Activated T-helper 9 cell treated with anti-CD3 and anti-CD28 coated beads, Interleukin-2, amount 50 U/mL, for 16 hours (primary cell): ENCODE measurements at places on chromosomes 16 and 17.
A peak's percentile ranks its signal among the peaks of the same experiment; 100 is the strongest.

GRCh38 chr16:88633684-88634140 is 4.7 kb upstream of the IL17C start:
- DNase-seq, result peak; percentile 40

GRCh38 chr16:53018834-53019416 is 33.8 kb downstream of the CHD9NB start:
- no peak for DNase-seq

DNA sequence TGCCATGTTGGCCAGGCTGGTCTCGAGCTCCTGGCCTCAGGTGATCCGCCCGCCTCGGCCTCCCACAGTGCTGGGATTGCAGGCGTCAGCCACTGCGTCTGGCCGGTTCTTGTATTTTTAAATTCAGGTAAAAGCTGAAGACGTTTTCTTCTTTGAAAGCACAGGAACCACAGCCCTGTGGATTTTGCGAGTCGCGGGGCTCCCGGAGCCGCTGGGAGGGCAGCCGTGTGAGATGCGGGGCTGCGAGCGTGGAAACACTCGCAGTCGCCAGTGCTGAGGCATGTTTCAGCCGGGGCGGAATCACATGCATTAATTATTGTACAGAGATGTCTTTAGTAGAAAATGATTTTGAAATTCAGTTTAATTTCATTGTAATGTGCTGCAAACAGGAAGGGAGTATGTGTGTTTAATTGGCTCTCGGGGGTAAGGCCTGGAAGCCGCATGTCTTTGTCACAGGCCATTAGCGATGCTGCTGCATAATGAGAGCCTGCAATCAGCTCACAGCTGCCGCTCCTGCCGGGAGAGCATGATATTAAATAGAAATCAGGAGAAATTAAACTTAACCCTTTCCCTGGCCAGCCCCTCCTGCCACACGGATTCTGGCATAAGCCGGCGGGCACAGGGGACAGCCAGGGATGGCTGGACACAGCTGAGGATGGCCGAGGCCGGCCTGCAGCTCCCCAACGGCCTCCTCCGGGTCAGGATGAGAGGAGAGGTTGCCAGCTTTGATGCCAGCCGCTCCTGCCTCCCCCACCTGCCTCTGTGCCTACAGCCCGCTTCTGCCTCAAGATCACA is 35.4 kb upstream of the CDH15 start:
- no peak for DNase-seq

DNA sequence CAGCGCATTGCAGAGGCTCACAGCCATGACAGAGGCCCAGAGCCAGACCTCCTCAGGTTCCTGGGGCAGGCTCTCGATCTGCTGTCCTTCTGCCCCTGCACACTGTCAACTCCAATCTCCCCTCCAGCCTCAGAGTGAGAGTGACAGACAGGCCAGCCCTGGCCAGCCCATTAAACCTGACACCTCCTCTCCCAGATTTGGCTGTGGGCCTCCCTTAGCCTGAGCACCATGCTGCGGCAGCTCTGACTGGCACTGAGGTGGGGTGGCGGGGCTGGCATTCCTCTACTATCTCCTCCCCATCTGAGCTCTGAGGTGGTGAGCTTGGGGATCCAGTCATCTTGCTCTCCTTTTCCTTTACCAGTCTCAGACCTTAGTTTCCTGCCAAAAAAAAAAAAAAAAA is 15.5 kb upstream of the C1QL1 start:
- DNase-seq, result no peak

DNA sequence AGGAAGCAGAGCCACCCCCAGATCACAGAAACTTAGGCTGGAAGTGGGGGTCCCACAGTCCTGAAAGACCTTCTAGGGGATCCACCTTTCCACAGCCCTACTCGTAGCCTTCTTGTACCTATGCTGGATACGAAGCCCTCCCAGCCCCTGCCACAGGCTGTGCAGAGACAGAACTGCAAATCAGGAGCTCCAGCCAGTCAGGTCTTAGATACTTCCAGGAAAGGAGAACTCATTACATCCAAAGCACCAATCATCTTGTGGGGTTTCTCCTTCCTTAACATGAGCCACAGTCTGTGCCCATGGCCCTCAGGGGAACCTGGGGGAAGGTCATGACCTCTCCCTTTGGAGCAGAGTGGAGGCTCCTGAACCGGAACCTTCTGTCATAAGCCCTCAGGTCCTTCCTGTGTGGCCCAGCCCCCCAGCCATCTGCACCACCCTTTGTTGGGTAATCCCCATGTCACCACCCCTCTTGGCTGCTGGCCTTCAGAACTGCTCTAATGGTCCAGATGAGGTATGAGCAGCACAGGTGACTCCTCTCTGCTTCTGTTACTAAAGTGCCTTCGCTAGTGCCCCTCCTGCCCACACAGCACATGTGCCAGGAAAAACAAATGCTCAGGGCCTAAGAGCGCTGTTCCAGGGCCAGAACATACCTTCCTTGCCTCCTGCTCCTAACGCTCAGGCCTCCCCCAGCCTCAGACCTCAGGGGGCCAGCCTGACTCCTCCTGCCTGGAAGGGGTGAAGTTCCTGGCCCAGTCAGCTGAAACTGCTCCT is 14.6 kb downstream of the SRCIN1 start:
- DNase-seq, result no peak

- no peak for DNase-seq
Measured at GRCh38 chr17:9977180-9977575, 72.1 kb upstream of the RCVRN start.

GRCh38 chr16:88966986-88967829 is 9.8 kb downstream of the CBFA2T3 start:
- DNase-seq, result no peak

GRCh38 chr17:63984651-63985386 is 12.1 kb upstream of the SCN4A start:
- DNase-seq, result peak; percentile 43

- DNase-seq, result peak; percentile 96
Measured at GRCh38 chr17:21043296-21044232, 753 bp upstream of the USP22 start.

- peak; percentile 45 for DNase-seq
Measured at GRCh38 chr17:67246653-67247415, 1.8 kb upstream of the HELZ start.

- no peak for DNase-seq
Measured at GRCh38 chr17:27158382-27158781, 135.5 kb upstream of the WSB1 start.

- DNase-seq, result no peak
Measured at GRCh38 chr17:19771971-19772630, 24.0 kb upstream of the ALDH3A1 start.

DNA sequence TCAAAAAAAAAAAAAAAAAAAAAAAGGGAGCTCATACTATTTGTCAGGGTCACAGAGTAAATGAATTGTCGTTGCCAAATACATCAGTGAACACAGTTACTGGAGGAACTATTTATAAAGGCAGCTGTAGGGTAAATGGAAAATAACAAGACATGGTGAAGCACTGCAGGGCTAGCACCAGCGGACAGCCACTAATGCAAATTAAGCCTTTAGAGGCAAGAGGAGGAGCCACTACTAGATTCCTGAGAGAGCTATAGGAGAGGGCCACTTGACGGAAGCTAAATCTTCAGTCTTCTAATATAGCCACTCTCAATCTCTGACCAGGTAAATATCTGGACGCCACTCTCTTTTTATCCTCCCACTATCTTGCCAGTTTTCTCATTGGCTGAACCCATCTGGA is 801.2 kb upstream of the GOT2 start:
- no peak for DNase-seq

DNA sequence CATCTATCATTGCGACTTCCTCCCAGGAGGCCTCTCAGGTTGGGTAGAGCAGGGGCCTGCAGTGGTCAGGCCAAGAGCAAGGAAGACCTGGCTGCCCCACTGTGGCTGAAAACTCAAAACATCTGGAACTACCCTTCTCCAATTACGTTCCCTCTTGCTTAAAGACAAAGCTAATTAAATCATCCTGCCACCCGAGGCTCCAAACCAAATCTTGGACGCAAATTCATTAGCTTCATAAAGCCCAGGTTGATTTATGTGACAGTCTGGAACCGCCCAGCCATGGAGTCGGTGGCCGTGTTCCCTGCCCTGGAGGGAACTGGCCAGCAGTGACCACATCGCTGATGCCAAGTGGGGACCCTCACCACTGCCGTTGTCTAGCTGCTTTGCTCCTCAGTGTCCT is 21.4 kb downstream of the GRIN2C start:
- no peak for DNase-seq

DNA sequence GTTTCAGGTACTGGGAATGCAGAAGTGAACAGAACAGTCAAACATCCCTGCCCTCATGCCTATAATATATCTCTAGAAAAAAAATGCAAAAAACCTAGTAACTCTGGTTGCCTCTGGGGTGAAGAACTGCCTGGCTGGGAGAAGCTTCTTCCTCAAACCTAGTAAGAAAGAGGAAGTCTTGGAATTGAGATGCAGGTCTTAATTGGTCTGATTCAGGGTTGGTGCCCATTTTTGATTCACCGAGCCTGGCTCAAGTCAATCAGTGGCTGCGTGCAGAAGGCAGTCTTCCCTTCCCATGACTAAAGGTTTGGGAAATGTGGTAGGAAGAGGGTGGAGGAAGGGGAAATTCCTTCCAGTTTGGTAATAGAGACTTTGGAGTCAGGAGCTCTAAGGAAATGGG is 22.4 kb downstream of the CDRT15 start:
- no peak for DNase-seq

DNA sequence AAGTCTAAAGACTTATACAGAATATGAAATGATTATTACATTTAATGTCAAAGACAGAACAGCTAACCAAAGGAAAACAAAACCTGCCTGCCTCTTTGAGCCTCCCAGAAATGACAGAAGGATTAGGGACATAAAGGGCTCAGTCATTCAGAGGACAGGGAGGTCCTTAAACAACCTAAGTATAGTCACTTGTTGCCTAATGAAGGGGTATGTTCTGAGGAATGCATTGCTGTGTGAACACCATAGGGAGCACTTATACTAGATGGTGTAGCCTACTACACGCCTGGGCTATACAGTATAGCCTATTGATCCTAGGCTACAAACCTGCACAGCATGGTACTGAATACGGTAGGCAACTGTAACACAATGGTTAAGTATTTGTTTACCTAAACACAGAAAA is 106.4 kb downstream of the PARN start:
- DNase-seq, result no peak

DNA sequence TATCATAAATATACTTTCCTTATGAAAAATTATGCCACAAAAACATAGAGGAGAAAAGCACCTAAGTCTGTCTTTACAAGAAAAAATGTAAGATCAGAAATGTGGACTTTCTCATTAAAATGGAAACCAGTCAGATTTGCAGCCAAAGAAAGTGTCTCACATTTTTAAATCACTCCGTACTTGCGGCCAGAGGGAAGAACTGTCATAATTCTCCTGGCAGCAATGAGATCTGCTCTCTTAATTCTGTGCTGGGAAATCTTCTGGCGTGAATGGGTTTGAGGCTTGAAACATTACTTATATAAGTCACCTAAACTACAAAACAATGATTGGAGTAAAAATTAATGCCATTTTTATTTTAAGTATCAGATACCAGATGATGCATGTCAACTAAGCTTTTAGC is 10.7 kb downstream of the C16orf95 start:
- DNase-seq, result no peak

- no peak for DNase-seq
Measured at GRCh38 chr17:75638893-75639292, 5.7 kb downstream of the SMIM5 start.

- no peak for DNase-seq
Measured at GRCh38 chr16:24852281-24852721, 6.5 kb downstream of the SLC5A11 start.

- DNase-seq, result no peak
Measured at GRCh38 chr17:56596691-56597494, 3.4 kb downstream of the NOG start.

DNA sequence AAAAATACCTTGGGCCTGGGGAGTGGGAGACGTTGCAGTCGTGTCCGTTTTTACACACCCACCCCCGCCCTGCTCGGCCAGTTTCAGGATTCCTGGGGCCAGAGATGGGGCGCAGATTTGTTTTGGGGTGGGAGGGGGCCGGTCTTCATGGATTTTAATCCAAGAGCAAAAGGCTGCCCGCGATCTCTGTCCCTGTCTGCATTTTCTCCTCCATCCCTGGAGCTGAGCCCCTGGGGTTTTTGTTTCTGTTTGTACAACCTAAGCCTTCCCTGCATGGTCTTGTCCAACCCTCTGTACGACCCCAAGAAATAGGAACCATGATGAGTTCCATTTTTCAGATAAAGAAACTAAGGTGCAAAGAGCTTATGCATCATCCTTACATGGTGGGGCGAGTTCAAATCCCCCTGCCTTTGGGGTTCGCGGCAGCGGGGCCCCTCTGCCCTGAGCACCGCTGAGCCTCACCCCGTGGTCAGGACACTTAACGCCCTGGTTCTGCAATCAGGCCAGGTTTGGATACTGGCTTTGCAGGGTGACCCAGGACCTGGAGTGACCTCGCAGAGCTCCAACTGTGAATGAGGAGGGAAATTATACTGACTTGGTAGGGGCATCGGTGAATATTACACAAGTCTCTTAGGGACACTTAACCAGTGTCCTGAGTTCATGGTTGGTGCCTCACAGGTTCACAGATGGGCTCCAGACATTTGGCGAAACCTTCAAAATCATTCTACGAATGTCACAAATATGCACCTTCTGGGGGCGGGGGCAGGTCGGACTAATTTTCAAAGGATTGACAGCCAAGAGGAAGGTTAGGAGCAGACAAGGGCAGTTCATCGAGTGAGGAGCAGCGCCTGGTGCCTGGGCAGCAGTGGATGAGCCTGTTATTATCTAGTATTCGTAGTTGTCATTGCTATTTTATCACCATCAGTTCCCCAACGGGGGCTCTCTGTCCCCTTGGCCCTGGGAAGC is 4.1 kb upstream of the FOXF1 start:
- DNase-seq, result no peak

DNA sequence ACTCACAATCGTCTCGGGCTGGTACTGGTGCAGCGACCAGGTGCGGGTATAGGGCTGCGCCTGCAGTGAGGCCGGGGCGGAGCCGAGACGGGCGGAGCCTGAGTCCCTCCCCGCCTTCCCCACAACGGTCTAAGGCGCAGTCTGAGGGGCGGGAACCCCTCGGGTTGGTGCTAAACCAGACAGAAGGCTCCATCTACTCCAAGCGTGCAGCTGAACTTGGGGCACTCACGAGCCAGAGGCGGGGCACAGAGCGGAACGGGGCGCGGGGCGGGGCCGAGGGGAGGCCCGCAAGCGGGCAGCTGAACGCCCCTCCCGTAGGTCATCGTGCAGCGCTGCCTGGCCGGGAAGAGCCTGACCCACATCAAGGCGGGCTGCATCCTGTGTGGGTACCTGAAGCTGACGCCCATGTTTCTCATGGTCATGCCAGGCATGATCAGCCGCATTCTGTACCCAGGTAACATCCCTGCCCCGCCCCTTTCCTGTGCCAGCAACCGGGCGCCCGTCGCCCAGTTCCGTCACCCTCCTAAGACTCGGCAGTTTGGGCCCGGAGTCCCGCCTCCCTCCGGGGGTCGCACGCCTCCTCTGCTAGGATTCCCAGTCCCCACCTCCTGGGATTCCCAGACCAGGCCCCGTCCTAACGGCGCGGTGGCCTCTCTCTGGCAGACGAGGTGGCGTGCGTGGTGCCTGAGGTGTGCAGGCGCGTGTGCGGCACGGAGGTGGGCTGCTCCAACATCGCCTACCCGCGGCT is 5.0 kb downstream of the SLC5A2 start:
- peak; percentile 56 for DNase-seq

DNA sequence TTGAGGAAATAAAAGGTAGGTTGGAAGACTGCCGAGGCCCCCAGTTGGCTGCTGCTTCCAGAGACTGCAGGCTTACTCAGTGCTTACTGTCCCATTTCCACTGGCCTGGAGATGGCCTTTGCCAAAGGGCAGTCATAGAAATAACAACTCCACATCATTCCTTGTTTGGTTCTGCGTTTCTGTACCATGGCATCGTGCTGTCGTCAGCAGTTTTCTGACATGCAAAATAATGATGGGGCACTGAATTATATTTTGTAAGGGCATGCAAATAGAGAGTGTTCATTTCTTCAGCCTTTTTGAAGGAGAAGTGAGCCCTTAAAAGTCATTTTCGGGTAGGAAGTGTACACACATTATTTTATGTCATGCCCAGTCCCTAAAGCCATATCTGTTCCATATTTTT is 88.9 kb downstream of the RBFOX1 start:
- DNase-seq, result no peak
